ENCODE measurements at places on chromosomes 5 and 9.
A peak's percentile ranks its signal among the peaks of the same experiment; 100 is the strongest.

GRCh38 chr9:112037281-112038016, 137.6 kb downstream of the SUSD1 start:
- peak; percentile 48 for DNase-seq

DNA sequence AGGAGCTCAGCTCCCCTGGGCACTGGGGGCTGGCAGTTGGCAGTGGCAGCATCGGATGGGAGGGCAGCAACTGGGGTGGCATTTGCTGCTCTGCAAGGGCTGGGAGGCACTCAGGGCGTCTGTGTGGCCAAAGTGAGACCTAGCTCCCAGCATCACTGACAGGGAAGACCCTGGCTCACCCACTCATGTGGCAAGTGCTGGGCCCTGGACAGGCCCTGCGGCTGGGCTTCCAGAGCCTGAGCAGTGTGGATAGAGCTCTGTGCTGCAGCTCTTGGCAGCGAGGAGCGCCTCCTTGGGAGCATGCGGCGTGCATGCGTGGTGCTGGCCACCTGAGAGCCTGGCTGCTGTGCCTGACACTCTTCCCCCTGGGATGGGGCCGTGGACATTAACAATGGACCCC, 10.2 kb downstream of the CEP72 start:
- DNase-seq = no peak

- DNase-seq = peak; percentile 42
Observed at GRCh38 chr5:64666078-64666477, 24.2 kb upstream of the SHISAL2B start.

DNA sequence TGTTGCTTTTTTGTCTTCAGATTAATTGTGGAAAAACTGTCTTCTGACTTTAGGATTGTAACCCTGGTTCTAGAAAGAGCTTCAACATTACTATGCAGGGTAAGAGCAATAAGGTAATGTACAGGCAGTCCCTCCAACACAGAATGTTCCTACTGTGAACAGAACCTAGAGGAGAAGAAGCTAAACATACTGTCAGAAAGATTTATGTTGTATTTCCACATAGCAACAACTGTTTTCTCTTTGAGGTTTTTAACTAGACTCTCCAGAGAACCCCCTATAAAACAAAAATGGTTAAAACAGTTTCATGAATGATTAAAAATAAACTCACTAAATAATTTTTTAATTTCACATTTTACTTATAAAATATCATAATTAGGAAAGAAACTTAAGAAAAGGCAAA, 64.3 kb upstream of the NAA35 start:
- DNase-seq = no peak

DNA sequence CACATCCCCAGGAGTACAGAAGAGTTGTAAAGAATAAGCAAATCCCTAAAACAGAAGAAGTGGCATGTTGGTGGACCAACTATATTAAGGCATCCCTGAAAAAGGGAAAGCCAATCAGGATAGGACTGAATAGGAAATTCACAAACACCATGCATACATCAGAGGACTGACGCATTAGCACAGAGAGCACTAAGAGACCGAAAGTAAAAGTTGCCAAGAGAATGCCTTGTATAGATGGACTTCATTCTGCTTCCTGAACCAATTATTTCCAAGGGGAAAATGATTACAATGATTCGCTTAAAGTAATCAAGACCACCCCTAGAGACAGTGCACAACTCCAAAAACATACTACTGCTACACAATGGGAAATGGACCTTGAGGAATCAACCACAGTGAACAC, 33.5 kb downstream of the SHC3 start:
- DNase-seq = peak; percentile 64

GRCh38 chr5:2049876-2050275, 167.2 kb upstream of the IRX4 start:
- no peak for DNase-seq

DNA sequence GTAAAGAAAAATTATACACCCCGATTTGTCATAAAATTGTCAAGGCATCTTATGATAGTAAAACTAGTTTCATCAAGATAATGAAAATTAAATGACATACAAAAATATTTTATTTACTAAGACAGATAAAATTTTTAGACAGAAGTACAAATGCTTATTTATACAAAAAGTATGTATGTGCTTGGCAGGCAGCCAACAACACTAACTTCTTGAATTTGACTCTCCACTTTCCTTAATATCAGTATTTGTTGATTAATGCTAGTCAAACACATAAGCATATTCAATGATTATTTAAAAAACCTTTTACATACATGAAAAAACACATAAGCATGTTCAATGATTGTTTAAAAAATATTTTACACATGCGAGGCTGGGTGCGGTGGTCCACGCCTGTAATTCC, 1079.9 kb upstream of the CDH6 start:
- DNase-seq = no peak

DNA sequence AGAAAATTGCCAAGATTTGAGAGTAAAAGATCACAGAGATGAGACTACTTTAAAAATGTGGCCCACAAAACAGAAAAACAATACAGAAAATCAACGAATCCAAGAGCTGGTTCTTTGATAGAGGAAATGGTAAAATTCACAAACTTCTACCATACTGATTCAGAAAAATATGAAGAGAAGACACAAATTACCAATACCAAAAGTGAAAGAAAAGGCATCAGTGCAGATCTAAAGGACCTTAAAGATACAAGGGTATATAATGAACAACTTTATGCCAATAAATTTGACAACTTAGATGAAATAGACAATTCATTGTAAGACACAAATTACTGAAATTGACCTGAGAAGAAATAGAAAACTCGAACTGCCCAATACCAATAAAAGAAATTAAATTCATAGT, 24.4 kb upstream of the SLC1A1 start:
- no peak for DNase-seq

- DNase-seq = no peak
Observed at GRCh38 chr9:135589596-135590485, 28.3 kb downstream of the PAEP start.

- DNase-seq = no peak
Observed at GRCh38 chr5:132467287-132467984, 23.1 kb downstream of the IRF1 start.

DNA sequence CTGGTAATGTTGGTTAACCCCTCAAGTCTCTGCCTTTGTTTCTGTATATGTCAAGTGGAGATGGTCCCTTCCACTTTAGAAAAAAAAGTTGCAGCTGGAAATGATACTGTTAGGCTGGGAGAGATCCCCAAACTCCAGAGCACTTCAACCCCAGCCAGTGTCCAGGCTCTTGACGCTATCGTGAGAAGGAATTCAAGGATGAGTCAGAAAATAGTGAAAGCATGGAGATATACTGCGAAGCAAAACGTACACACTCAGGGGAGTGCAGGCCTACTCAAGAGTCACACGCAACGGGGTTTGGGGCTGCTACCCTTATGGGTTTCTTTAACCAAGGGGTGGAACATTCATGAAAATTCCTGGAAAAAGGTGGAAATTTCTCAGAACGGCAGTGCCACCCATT, 24.9 kb downstream of the KCNV2 start:
- DNase-seq = no peak

GRCh38 chr5:56317923-56318561, 84.9 kb upstream of the ANKRD55 start:
- no peak for DNase-seq

- DNase-seq = peak; percentile 50
Observed at GRCh38 chr5:73899055-73899454, 273.1 kb downstream of the ARHGEF28 start.
